ENCODE measurements at places on chromosomes 16 and 17.

DNA sequence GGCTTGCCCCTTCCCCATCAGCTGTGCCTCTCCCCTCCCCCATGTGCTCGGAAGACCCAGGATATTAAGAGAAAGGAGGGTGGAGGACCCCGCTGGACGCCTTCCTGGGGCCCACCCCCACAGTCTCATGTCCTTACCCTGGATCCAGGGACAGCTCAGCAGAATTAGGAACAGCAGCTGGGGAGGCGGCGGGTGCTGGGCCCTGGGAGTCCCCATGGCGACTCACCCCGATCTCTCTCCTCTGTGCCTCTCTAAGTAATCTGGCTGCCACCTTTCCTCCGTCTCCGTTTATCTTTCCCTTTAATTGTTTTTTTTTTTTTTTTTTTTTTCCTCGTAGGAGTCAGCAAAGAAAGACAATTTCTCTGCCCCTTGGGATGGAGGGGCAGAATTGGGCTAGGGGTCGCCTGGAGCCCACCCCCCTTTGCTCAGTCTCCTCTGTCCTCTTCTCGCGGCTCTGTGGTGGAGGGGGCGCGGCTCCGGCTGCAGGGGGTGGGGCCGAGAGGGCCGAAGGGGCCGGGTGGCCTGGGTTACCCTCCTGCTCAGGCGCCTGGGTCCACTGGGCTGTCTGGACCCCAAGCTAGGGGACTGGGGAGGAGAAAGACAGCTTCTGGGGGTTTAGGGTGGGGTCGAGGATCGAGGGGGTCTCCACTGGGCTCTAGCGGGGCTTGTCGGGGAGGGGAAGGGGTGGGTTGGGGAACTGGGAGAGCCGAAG, 390 bp downstream of the SEZ6L2 start:
- DNase-seq, result no peak

GRCh38 chr17:70076189-70076588, 1.2 kb downstream of the KCNJ16 start:
- no peak for DNase-seq

DNA sequence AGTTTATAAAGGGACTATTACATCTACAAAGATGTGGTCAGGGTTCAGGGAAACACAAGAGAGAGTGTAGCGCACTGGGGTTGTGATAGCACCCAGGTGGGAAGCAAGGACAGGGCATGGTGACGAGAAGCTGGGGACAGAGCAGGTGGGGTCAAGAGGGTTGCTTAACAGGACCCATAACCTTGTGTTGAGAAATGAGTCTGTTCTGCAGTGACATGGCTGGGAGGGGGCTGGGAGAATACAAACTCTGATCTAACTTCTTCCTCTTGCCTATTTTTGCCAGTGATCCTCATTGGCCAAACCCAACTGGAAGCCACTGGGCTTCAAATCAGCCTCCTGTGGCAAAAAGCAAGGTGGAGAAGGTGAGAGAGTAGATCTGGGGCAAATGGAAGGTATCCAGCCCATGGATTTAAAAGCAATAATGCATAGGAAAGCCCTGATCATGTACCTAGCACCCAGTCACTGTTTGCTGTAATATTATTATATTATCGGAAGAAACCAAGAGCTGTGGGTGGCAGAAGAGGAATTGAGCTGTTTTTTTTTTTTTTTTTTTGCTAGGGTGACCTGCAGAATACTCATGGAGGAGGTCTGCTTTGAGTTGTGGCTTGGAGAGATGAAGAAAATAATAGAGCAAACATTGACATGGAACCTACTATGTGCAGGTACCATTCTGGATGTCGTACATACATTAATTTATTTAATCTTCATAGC, 76.9 kb upstream of the ZFHX3 start:
- DNase-seq, result no peak

DNA sequence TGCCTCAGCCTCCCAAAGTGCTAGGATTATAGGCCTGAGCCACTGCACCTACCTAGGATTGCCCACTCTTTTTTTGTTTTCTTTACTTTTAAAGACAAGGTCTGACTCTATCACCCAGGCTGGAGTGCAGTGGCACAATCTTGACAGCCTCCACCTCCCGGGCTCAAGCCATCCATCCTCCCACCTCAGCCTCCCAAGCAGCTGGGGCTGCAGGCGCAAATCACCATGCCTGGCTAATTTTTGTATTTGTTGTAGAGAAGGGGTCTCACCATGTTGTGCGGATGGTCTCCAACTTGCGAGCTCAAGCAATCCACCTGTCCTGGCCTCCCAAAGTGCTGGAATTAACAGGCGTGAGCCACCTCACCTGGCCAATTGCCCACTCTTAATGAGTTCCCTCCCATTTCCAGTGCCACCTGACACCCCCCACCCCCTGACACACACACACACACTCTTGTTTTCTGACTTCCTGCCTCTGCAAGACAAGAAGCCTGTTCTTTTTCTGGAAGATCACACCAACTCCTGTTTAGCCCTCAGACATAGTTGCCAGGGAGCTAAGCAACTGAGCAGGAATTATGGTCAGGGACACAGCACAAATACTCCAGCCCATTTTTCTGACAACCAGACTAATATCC, 2.6 kb downstream of the OVCA2 start:
- no peak for DNase-seq

- DNase-seq, result no peak
Measured at GRCh38 chr17:67449845-67450755, 73.0 kb downstream of the PITPNC1 start.

DNA sequence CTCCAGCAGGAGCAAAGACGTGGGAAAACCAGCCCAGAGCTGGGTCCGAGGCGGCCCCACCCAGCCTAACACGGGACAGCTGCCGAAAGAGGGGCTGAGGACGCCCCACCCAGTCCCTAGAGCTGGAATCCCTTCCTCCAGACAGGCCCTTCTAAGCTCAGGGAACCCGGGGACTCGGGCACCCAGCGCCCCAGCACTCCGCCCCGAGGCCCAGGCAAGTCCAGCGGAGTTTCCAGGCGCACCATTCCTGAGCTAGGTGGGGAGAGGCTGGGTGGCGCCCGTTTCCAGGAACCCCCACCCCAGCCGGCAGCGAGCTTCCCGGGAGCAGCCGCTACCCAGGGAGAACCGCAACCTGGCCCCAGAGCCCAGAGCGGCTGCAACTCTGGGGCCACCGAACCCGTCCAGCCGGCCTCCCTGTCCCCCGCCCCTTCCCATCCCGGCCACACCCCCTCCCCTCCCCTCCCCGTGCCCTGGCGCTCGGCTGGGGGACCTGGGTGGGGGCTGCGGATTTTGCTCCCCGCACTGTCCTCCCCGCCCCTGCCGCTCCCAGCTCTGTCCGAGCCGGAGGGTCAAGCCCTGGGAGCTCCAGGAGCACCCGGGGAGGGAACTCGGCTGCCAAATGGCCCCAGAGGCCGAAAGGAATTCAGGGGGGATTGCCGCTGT, 536 bp downstream of the TMC6 start:
- DNase-seq, result no peak

DNA sequence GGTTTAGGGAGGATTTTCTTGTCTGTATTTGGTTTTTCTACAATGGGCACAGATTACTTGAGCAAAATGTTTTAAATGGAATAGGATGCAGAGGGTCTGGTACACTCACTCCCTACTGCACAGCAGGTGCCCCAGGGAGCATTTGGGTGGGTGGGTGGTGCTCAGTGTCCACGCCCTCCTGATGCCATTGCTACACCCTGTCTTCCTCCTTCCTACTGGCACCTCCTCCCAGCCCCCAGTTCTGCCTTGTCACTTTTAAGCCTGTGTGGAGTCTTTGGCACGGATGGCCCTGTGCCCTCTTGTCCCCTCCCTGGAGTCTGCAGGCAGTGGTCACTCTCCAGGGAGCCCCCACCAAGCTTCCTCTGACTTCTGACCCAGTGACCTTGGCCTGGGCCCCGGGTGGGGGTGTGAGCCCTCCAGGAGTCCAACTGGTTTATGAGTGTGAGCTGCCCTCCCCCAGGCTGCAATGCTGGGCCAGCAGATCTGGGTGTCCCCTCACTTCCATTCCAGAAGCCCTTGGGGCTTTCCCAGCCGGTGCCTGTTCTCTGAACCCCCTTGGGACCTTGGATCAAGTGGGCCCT, 15.5 kb downstream of the LLGL2 start:
- DNase-seq, result no peak

DNA sequence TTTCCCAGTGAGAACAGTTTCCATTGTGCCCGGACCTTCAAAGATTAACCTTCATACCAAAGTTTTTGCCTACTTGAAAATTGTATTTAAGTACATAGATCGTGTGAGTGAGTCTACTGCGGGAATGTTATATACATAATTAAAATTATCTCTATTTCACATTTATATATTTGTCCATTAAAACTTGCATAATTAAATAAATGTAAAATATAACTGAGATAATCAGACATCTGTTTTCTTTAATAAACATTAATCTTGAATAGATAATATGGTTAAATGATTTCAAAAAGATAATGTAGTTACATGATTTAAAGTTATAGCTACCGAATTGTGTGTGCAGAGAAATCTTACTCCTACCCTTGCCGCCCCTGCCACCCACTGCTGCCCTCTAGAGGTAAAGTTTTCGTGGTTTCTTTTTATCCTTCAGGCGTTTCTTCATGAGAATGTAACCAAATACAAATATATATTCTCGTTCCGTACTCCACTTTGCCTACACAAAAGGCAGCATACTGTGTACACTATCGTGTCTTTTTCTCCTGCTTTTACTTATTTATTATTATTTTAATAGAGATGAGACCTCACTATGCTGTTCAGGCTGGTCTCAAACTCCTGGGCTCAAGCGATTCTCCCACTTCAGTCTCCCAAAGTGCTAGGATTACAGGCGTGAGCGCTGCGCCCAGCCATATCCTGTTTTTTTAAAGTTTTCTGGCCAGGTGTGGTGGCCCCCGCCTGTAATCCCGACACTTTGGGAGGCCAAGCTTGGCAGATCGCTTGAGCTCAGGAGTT, 35.6 kb downstream of the RPA1 start:
- no peak for DNase-seq

DNA sequence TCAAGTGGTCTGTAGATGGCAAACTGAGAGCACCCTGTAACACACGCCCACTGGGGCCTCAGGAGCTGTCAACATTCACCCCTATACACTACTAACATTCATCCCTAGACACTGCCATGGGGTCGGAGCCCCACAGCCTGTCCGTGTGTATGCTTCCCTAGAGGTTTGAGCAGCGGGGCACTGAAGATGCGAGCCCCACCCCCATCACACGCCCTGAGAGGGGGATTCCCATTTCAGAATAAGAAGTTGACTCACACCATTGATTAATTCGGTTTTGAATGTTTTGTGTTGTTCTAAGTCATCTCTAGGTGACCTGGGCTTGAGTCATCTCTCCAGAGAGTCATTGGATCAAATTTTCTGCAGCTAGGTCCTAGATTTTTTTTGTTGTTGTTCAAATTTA, 37.3 kb upstream of the MMD start:
- no peak for DNase-seq

- no peak for DNase-seq
Measured at GRCh38 chr17:42975265-42975664, 4.6 kb downstream of the PTGES3L start.

- no peak for DNase-seq
Measured at GRCh38 chr17:51761105-51761504, 397.4 kb downstream of the CA10 start.

DNA sequence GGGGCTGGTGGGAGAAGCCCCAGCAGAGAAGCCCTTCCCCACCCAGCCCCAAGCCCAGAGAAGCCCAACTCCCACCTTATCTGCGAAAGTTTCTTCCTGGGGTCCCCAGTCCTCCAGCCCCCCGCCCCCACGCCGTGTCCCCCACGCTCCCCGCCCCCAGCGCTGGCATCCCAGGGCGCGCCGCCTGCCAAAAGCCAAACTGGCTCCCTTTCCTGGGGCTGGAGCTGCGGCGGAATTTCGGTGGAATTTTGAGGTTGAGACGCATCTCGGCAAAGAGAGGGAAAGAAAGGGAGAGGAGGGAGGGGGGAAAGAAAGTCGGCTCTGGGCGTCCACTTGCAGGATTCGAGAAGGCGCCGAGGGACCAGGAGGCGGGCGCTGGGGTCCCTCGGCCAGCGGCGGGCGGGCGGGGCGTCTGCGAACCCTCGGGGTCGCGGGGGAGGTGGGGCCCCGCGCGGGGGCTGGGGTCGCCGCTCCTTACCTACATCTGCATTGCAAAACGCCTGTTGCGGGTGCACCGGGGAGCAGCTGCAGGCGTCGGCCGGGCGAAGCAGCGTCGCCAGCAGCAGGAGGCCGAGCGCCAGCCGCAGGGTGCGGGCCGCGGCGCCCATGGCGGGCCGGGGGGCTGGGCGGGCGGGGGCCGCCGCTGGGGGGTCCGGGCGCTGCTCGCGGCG, 571 bp downstream of the TIMP2 start:
- no peak for DNase-seq

GRCh38 chr16:85326794-85327181, 214.5 kb upstream of the CIBAR2 start:
- DNase-seq, result no peak

DNA sequence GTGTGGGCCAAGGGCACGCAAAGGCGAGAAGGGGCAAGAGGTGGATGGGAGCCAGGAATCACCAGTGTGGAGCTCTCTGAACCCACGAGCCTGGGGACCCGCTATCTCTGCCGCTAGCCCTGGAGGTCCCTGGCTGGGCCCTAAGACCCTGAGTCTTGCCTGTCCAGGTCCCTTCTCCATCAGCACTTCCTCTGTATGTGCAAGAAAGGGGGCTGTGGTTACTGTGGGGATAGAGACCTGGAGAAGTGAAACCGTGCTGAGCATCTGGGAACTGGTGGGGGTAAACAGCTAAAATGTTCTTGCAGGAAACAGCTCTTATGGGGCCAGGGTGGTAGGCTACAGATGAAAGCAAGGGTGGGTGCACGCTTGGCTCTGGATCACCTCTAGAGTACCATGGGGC, 3.1 kb downstream of the SPNS3 start:
- no peak for DNase-seq

DNA sequence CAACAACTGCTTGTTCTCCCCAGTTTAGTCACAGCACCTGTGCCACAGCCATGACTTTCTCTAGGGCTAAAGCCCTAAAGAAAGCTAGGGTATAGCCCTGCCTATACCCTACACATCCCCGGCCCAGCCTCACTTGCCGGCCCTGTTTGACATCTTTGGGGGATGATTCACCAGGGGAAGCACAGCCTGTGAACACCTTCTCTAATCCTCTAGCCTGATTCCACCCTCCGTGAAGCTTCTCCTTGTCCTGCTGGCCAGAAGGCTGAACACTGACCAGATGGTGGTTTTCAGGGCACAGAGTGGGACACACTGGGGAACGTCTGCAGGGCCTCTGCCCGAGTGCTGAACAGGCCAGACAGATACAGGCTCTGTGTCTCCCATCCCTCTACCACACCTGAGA, 6.0 kb downstream of the CLEC16A start:
- no peak for DNase-seq
